IMR-90 (cell line): ENCODE measurements at places on chromosomes 1 and 21.

- DNase-seq: no peak
These were observed 2.7 kb downstream of the IGSF9 start for GRCh38 chr1:159942632-159943277.

GRCh38 chr1:235883261-235883927 is 16.7 kb upstream of the LYST start:
- DNase-seq: peak; percentile 97

GRCh38 chr21:43817157-43818086 is 28.0 kb downstream of the RRP1 start:
- DNase-seq: no peak

GRCh38 chr1:85406887-85407533 is 57.9 kb downstream of the DDAH1 start:
- DNase-seq: peak; percentile 94

GRCh38 chr21:35147439-35147838 is 98.3 kb upstream of the RUNX1 start:
- no peak for DNase-seq

DNA sequence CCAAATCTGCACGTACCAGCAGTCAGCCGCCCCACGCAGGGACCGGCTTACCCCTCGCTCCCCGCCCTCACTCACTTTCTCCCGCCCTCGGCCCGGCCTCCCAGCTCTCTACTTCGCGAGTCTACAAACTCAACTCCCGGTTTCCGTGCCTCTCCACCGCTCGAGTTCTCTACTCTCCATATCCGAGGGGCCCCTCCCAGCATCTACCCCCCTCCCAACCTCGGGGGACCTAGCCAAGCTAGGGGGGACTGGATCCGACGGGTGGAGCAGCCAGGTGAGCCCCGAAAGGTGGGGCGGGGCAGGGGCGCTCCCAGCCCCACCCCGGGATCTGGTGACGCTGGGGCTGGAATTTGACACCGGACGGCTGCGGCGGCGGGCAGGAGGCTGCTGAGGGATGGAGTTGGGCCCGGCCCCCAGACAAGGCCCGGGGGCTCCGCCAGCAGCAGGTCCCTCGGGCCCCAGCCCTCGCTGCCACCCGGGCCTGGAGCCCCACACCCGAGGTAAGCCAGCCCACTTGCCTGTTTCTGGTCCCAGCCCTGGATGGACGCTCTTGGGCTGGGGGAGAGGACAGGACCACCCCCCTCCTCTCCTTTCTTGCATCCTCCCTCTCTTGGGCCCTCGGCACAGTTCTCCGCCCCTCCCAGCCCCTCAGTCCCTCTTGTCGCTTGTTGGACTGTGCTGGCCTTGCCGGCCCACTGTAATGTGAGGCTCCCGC is at the start of gene ARTN:
Gene ARTN (plus strand): TSS at position 416 of the 715 bp plus-strand sequence. CDS start 1,856 bp downstream, outside the sequence.
- DNase-seq: no peak
